ENCODE measurements at places on chromosomes 1 and 21.

GRCh38 chr1:200845360-200845759 lies 27.4 kb upstream of the GPR25 start:
- DNase-seq = no peak

GRCh38 chr1:7589080-7589735 lies 181.9 kb upstream of the VAMP3 start:
- DNase-seq = no peak

GRCh38 chr1:96418969-96419368 lies 302.6 kb upstream of the PTBP2 start:
- DNase-seq = no peak

- peak; percentile 4 for DNase-seq
These were observed 44.2 kb upstream of the LAPTM5 start for GRCh38 chr1:30801771-30802198.

DNA sequence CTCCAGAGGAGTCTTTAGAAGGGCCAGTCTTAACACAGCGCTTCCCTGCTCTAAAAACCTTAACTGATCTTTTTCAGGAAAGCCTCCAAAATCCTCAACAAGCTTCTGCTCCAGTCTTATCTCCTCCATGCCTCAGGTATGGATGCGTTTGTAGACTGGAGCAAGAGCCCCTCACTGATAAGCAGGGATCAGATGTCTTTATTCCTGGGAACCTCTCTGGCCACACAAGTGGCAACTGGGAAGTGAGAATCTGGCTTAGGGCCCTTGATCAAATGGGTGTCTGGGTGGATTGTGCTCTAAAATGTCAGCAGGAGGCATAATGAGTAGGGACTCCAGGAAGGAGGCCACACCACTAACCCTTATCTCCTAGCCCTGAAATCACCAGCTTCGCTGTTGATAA lies 1.4 kb downstream of the ZBTB8A start:
- DNase-seq = no peak

- peak; percentile 94 for DNase-seq
These were observed 153.2 kb downstream of the PIK3R3 start for GRCh38 chr1:45979074-45979777.

- DNase-seq = no peak
These were observed 29.1 kb upstream of the IVNS1ABP start for GRCh38 chr1:185345913-185346720.

- DNase-seq = no peak
These were observed 172.9 kb downstream of the SDCCAG8 start for GRCh38 chr1:243428617-243429342.

GRCh38 chr1:59033761-59034160 lies 249.9 kb upstream of the JUN start:
- no peak for DNase-seq

DNA sequence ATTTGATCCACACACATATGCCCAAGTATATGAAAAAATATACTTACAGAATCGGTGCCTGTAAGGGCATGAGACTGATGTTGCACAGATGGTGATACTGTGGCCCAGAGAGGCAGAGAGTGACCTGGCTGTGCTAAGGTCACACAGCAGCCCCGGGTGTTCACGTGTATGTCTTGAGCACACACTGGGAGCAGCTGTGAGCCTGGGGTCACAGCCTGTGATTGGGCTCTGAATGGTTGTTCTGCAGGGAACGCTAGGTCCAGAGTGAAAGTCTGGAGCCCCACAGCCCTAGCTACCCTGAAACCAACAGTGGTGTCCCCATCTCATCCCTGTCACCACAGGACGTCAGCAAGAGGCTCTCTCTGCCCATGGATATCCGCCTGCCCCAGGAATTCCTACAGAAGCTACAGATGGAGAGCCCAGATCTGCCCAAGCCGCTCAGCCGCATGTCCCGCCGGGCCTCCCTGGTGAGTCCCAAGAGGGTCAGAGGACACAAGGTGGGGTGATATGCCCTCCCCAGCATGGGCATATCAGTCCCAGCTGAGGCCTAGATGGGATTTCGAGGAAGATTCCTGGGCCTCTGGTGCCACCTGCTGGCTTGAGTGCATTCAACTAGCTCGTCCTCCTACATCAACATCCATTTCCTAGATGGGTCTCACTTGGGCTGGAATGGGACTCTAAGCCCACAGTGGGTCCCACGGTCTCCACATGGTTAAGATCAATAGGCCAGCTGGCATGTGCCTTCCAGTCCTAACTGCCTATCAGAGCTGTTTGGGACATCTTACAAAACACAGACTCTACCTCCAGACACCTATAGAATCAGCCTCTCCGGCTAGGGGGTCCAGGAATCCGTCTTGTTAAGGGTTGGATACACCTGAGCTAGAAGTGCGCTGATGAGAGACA lies 19.7 kb downstream of the CDK18 start:
- DNase-seq = no peak

GRCh38 chr1:48026275-48026674 lies 29.1 kb upstream of the TRABD2B start:
- DNase-seq = no peak

DNA sequence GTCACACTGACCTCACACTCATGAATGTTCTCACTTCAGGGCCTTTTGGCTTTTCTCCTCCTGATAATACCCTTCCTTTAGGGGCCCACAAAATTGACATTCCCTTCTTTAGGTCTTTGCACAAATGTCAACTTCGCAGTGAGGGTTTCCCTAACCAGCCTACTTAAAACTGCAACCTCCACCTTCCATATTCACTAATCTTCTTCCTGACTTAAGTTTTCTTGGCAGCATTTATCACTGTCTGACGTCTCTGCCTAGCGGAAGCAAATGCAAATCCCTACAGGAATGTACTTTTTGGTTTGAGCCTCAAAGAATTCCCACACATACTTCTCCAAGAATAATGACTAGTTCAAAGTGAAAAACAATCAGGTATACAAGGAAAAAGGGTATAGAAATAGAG lies 32.8 kb downstream of the INTS7 start:
- DNase-seq = no peak

- DNase-seq = no peak
These were observed 34.7 kb upstream of the COL6A2 start for GRCh38 chr21:46063227-46063626.

- no peak for DNase-seq
These were observed 313.2 kb downstream of the OLFM3 start for GRCh38 chr1:101683561-101683960.

DNA sequence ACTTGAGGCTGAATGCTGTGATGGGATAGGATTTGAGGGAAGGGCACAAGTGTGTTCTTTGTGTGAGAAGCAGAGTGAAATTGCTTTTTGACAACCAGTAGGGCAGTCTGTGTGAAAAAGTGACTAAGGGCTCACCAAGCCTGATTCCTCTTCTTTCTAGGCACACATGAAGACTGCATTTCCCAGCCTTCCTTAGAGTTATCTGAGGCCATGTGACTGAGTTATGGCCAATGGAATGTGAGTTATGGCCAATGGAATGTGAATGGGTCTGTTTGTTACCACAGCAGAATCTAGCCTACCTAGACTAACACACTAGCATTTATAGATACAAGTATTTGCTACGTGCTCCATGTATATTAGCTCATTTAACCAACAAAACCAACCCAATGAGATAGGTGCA lies 35.3 kb upstream of the DIRAS3 start:
- no peak for DNase-seq

DNA sequence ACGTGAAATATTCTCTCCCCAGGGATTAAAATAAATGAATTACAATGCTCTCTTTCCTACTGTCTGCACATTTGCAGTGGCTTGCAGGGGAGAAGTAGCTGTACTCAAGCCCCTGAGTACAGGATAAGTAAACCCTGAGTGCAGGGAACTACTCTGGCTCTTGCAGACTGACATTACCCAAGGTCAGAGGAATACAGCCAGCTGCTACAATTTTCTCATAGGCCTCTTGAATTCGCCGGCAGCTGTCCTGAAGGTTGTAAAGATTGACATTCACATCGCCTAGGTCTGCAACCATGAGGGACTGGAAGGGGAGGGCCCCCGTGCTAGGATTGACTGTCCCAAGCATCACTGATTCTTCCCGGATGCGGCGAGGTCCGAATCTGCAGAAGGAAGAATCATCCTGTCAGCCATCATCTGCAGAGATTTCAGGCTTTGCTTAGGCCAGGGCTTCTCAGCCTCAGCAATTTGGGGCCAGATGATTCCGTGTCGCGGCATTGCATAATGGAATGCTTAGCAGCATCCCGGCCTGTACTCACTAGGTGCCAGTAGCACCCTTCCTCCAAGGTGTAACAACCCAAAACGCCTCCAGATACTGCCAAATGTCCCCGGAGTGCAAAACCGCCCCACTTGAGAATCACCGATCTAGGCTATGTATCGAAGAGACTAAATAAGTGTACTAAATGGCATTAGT lies 1.7 kb downstream of the AGMAT start:
- DNase-seq = no peak

- peak; percentile 81 for DNase-seq
These were observed 23.3 kb downstream of the CELA3A start for GRCh38 chr1:22024485-22025367.

DNA sequence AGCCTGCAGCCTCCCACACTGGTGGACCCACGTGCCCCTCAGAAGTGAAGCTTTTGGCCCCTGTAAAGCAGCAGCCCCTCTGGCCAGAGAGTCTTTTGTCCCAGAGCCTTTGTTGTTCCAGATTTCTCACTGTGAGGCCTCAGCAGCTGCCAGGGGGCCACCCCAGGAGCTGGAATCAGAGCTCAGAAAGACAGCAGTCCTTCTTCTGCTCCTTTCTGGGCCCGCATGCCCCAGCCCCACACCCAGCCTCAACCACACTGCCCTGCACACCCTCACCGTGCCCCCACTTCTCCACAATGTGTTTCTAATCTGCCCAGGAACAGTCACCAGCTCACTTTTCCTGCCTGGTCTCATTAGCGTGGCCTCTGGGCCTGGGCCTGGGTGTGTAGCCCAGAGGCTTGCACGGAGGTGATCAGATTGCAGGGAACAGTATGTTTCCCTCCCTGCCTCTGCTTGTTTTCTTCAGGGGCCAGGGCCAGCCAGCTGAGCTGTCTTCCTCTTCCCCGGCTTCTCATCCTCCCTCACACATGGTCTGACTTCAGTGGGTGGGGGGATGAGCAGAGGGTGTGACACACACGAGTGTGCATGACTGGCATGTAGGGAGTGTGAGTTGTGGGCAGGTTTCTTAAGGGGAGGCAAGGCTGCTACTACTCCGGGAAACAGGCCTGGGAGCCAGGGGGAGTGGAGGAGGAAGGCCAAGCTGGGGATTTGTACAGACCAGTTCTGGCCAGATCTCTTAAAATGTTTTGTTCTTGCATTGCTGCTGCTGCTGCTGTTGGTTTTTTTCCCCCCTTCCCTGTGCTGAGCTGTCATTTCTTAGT lies 82.5 kb upstream of the ZNF648 start:
- DNase-seq = no peak
